Renal cortex interstitium (tissue), 15 donors: ENCODE measurements at places on chromosomes 5 and 9.

DNA sequence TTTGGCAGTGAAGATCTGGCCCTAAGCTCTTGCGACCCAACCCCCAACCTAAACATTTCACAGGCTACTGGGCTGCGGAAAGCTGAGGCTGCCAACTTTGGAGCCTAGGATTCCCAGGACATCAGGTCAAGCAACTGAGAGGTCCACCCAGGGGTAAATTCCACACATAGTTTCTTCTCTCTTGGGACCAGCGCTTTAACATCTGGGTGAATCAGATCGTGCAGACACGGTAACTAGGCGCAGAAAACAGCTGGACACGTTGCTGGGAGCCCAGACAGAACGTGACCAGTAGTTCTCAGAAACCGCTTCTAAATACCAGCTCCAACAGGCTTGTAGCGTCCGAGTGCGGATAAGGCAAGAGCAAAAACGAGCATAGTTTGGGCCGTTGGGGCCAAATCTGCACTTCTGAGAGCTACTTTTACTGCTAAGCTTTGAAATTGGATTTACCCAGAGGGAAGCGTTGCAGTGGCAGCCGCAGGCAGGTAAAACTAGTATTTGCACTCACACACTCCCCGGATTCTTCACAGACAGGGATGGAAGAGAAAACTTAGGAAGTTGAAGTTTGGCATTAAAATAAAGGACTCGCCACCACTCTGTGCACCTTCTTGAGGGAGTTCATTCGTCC lies 11.8 kb downstream of the ITGA1 start:
- peak; percentile 80 for DNase-seq

GRCh38 chr5:140953234-140953633 lies 13.0 kb upstream of the PCDHAC2 start:
- DNase-seq: no peak

- DNase-seq: no peak
Observed at GRCh38 chr5:172823840-172824362, 10.2 kb upstream of the ERGIC1 start.

DNA sequence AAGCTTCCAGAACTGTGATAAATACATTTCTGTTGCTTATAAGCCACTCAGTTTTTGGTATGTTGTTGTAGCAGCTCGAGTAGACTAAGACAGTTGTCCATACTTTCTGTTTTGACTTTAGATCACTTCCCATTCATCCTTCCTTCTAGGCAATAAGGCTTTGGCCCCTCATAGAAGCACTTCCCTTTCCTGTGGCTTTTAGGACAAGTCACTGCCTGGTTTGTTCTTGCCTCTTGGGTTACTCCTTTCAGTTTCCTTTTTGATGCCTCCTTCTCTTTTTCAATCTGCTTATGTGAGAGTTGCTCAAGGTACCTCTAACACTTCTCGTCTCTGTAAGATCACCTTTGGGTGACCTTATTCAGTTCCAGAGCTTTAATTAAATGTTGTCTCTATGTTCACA lies 72.4 kb upstream of the NTRK2 start:
- DNase-seq: no peak

GRCh38 chr5:156395306-156395675 lies 68.3 kb downstream of the SGCD start:
- DNase-seq: no peak

DNA sequence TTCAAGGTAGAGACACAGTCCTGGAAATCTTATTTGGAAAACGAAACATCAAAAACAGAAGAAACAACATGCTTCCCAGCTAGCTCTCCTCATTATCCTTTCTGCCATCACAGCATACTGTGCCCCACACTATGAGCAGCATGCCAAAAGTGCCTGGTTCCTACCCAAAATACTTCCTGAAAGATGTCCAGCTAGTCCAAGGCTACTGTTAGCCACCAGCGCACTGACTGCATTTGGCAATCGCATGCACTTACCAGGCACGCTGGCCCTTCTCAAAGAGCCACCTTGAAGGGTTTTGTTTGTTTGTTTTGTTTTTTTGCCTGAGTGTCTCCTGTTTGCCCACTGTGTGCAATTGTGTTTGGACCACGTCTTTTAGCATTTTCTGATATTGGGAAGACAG lies 6.8 kb downstream of the HSPB3 start:
- no peak for DNase-seq

- no peak for DNase-seq
Observed at GRCh38 chr5:129003232-129003631, 37.9 kb downstream of the SLC27A6 start.

GRCh38 chr9:72402744-72403143 lies 37.7 kb upstream of the ZFAND5 start:
- no peak for DNase-seq

DNA sequence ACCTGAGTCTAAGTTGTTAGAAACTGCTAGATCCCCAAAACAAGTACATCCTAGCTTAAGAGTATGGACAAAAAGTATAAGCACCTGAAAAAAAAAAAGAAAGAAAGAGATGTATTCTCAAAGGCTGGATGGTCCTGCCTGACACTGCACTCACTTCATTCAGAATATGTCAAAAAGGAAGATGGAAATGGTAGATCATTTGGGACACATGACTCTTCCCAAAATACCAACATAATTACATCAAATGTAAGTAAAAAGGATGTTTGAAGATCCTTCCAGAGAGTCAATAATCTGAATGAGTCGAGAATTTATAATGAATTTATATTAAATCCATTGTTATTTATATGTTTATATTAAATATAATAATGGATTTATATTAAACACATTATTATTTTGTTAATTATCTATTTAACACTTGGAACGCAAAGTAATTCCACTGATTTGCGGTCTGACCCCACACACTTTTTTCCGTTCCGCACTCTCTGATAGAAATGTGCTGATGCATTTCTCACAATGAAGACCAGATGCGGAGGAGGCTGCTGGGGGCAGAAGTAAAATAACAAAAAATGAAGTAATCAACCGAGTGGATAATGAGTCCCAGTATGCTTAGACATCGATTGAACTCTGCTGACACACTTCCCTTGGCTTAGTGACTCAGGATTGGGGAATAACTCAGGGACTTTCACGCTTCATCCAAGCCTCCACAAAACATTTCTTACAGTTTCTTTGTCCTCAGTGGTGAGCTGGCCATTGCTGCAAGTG lies 201.2 kb downstream of the ADAMTS12 start:
- no peak for DNase-seq

GRCh38 chr5:175687231-175687701 lies 29.4 kb downstream of the HRH2 start:
- DNase-seq: no peak

DNA sequence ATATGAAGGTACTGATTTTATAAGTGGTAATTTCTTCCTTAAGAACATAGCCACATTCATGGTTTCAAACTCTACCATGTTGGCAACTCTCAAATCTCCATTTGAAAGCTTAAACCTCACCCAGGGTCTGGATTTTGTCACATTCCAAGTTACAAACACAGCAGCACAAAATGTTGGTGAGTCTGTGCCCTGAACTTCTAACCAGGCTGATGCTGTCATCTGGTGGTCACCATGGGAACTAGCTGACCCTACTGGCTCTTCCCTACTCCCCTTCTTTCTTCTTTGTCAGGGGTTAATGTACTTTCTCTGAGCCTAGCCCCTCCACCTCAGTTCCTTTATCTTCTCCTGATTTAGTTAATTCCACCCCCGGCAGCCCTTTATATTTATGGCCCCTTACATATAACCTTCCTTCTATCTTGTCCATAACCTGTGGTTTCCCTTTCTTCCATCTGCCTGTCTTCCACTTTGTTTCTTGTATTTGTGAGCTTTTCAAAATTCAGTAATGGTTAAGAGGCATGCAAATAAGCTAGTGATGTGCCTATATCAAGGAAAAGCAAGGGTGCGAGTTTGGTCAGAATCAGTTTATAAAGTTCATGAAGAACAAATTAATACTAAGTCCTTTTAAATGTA lies 35.9 kb downstream of the TGFBR1 start:
- peak; percentile 15 for DNase-seq

DNA sequence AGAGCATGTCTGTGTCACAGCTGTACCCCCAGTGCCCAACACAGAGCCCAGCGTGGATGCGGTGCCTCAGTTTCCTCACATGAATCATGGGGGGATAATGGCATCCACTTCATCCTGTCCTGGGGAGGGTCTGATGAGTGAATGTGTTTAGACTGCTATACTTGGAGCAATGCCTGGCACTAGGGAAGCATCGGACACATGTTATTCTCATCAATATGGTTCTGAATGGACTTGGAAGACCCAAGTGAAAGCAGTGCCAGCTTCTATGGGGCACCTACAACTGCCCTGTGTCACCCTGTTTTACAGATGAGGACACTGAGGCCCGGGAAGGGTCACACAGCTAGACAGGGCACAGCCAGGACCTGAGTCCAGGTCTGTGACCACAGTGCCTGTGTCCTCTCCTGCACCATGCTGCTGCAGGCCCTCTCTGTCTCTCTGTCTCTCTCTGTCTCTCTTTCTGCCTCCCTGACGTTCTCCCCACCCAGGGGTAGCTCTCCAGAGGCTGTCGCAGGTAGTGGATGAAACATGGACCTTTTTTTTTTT lies 42.3 kb upstream of the NEK6 start:
- DNase-seq: no peak

DNA sequence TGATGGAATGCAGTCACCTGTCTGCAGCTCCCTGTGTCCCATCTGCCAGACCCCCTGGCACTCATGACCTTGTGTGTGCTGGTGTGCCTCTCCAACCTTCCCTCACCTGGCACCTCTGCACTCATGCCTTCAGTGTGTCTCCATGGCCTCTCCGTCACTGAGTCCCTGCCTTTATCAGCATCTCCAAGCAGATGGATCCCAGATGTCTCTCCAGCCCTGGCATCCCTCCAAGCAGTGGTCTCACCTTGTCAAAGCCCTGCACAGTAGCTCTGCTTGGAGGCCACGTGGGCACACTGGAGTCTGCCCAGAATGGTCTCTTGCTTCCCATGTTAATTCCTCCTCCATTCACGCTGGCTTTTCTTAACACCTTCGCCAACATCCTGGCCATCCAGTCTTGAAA lies 84.8 kb downstream of the DAP start:
- no peak for DNase-seq

DNA sequence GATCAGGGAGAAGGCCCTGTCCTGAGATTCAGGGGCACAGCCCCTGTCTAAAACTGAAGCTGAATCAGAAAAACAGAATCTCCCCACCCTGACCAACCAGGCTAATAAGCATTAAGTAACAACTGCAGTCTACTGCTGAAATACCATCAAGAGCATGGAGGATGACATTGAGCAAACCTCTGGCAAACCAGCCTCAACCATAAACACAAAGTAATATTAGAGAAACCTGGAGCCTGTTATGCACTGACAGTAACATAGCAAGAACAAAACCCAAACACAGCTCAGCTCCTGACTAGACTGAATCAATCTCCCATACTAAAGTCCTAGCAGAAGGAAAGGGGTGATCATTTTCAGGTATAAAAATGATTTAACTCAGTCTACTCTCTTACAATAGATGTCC lies 24.8 kb upstream of the CCL21 start:
- no peak for DNase-seq

DNA sequence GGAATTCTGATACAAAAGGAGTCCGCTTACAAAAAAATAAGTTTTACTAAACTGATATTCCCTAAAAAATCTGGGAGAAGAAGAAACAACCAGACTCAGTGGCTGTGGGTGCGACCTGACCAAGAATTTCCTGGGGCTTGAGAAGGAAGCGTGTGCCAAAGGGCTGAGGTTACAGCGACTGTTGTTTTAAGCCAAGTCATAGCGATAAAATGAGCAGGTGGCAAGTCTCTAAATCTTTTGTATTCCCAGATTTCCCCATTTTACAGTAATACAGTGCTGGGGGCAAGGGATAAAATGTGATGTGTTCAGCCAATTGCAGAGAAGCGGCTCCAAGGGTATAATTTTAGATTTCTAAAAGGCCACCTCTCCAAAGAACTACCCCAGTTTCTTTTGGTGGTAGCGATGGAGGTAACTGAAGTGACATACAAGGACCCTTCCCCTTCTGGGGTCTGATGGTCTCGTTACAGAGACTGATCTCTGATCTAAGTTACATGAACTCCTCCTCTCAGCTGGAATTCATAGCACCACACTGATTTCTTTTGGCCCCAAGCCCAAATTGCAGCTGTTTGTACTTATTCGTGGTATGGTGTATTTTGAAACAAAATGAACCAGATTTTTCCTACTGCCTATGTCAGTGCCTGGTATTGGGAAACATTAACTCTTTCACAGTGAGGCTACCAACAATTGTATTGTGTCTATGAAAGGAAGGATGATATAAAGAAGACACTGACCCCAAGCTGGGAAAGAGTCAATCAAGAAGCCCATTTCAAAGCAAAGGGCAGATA lies 41.6 kb downstream of the LPAR1 start:
- DNase-seq: peak; percentile 26

GRCh38 chr9:15469862-15470261 lies 40.9 kb downstream of the PSIP1 start:
- DNase-seq: no peak

- no peak for DNase-seq
Observed at GRCh38 chr9:138025908-138026307, 148.3 kb downstream of the CACNA1B start.
